Epithelial cell of prostate (primary cell): ENCODE measurements at places on chromosomes 1 and 21.

GRCh38 chr1:164754088-164754600, 195.2 kb downstream of the PBX1 start:
- no peak for DNase-seq

DNA sequence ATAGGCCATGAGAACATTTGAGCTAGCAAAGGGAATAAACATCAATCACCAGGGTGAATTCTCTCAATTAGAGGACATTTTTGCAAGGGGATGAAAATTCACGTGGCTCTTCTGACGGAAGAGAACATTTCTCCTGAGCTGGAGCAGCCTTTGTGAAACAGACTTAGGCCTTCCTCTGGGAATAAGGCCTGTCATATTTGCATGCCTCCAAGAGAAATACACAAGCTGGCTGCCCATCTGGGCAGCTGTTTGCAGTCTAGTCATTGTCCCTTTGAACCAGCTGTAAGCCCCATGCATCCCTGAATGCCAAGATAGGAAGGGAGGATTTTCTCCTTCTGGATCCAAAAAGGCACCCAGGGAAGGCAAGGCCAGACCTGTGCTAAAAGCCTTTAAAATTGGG, 5.5 kb downstream of the LEMD1 start:
- DNase-seq, result no peak

DNA sequence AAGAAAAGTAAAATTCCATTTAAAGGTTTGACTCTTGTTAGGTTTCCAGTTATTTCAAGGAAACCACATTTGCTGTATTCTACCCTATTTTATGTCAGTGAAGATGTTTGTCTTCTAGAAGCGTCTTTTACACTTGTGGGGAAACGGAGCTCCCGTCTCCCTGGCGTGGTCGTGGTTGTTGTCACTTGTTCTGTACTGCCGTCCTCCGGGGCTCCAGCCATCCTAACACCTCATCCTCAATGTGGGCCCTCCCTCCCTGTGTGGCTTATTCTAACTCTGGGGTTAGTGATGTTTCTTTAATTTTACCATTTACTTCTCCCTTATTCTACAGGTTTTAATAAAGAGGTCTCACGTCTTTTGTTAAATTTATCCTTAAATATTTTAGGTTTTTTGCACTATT, 52.7 kb upstream of the DIP2A start:
- DNase-seq, result no peak

GRCh38 chr1:201471772-201472171, 2.8 kb upstream of the PHLDA3 start:
- no peak for DNase-seq

- DNase-seq, result no peak
Measured at GRCh38 chr1:44076066-44076465, 42.6 kb upstream of the KLF17 start.

GRCh38 chr1:247825362-247825761, 1.4 kb upstream of the OR14A16 start:
- no peak for DNase-seq

DNA sequence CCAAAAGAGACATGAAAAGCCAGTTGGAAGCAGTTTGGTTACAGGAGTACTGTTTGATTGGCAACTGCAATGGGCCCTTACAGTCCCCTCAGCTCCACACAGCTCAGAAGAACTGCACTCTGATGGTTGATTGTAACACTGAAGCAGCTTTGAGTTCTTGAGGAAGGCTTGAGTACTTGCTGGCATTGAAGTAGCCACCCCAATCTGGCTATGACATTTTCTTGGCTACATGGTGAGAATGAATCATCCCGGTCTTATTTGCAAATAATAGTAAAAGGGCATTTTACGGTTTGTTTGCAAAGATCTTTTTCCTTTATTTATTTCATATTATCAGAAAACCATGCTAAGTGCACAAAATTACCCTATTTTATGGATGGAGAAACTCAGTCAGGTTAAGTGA, 159.7 kb upstream of the BEND5 start:
- no peak for DNase-seq

DNA sequence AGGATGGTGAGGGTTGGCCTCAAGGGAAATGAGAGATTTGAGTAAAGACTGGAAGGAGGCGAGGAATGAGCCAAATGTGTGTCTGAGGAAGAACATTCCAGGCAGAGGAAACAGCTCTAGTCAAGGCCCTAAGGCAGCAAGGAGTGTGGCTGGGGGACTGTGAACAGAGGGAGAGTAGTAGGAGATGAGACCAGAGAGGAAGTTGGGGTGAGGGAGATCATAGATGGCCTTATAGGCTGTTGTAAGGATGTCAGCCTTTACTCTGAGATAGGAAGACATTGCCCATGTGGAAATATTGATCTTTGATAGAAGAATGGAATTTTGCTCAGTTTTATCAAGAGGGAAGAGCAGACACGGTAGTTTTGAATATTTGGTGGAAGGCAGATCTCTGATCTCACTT, 55.2 kb upstream of the ARTN start:
- DNase-seq, result no peak

- DNase-seq, result no peak
Measured at GRCh38 chr1:172717722-172718465, 59.0 kb downstream of the FASLG start.

DNA sequence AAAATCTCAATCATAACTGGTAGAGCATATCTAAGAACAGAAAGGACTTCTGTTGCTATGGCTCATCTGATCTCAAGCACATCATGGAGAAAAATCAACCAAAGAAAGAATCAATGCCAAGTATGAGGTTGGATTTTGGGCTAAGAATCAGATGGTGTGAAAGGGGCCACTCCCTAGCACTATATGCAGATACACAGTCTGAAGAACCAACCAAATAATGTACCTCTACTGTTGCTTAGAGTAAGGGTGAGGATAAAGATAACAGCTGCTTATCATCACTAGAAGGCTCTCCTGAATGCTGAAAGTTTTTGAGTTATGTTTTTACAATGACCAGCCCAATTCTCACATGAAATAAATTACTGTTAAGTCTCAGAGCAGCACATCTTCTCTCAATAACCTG, 35.6 kb downstream of the ST7L start:
- DNase-seq, result no peak

GRCh38 chr1:99877568-99877967, 27.4 kb downstream of the AGL start:
- no peak for DNase-seq

GRCh38 chr1:225835856-225836255, 25.9 kb downstream of the EPHX1 start:
- DNase-seq, result no peak

GRCh38 chr1:32886828-32887414, 630 bp downstream of the HPCA start:
- DNase-seq, result no peak

- DNase-seq, result no peak
Measured at GRCh38 chr1:169877800-169878491, 15.8 kb downstream of the SCYL3 start.

DNA sequence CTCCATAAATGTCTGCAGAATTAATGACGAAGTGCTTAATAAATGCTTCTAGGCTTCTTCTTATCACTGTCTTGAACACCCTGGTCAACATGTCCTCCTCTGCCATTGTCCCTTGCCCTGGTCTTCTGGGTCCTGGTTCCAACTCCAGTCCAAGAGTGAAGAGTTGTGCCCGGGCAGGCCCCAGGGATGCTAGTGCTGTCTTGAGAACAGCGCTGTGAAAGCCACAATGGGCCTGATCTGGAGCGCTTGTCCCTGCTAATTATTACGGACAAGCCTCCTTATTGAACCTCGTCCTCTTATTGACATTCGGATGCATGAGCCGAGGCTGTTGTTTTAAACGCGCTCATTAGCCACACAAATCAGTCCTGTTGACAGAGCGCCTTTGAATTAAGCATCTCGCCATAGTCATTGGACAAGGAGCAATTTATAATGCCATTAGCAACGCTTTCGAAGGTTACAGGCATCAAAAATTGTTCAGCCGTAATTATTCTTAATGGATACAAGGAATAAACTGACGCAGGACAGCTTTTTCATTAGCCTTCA, 211.6 kb upstream of the POU3F1 start:
- DNase-seq, result no peak

- no peak for DNase-seq
Measured at GRCh38 chr1:157133426-157133825, 4.8 kb downstream of the ETV3 start.

GRCh38 chr21:27300770-27301169, 333.9 kb upstream of the ADAMTS5 start:
- DNase-seq, result no peak

DNA sequence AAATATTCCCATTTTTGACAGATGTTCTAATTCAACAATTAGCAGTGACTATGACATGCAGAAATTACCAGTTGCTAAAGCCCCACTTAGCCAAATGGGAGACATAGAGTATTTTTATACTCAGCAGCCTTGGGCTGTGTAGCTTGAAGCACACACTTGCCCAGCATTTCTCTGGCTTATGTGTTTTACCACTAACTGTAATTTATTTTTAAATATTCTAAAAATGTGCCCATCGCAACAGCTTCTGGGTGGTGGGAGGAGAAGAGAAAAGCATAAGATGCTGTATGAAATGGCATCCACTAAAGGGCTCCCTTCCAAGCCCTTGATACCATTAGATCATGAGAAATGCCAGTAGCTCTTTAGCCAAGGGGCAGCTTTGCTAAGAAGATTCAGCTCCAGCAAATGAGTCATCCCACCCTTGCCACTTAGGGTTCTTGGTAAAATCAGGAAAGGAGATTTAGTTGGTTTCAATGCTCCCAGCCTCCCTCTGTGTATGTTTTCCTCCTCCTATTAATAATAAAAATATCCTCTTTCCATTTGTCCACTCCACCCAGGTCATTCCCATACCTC, 462.7 kb upstream of the DEPDC1 start:
- no peak for DNase-seq

DNA sequence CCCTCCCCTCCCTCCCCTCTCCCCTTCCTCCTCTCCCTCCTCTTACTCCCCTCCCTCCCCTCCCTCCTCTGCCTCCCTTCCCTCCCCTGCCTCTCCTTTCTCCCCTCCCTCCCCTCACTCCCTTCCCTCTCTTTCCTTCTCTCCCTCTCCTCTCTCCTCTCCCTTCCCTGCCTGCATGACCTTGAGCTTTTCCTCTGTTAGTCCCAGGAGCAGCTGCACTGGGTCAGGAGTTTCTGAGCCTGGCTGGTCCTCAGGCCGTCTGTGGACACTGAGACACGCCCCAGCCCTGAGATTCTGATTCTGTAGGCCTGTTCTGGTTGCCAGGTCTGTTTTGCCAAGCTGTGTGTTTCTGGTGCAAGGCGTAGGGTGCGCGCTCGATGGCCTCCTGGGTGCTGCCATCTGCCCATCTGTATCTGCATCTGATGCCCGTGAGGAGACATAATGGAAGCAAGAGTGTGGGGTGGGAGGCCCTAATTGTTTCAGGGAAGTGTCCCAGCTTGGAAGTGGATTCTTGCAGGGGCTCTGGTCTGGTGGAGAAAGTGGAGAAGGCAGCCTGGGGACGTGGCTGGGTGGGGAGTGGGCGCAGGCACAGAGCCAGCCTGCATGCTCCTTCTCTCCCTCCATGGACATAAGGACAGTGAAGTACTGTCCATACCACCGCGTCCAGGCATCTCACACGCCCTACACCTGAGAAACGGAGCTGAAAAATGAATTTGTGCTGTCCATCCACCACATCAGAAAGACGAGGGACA, 97.2 kb downstream of the WDR4 start:
- no peak for DNase-seq

DNA sequence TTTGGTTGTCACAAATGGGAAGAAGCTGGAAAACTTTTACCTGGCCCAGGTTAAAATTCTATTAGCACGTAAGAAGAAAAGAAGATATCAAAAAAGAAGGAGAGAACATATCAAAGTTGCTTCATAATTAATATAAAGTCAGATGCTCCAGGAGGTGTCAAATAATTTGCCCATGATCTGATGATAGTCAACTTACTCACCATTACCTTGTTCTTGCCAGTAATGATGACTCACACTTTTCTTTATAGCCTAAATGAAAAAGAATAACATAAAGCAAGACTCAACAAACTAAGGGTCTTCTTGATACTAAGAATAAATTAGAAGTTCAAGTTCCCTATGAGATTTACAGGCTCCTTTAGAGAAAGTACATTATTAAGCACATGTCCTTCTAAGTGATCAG, 580.4 kb downstream of the TTLL7 start:
- DNase-seq, result no peak

DNA sequence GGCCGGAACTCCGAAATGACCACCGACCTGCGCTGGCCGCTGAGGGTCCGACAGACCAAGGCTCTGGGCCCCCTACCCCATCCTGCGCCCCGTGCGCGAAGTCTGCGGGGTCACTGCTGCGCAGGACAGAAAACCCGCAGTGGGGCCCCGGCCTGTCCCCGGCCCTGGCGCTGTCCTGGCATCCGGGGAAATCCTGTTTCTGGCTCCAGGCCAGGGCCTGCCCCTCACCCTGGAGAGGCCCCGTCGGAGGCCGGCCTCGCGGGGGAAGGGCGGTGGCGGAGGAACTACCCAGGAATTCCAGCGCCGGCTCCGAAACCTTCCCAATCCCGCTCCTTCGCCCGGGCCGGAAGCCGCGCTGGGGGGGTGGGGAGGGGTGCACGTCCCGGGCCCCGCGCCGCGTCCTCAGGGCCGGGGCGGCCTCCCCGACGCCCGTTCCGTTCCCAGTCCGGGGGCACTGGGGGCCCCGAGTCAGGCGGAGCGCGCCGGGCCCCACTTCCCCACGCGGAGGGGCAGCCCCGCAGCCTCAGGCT, 77.0 kb downstream of the MORN1 start:
- DNase-seq, result no peak

DNA sequence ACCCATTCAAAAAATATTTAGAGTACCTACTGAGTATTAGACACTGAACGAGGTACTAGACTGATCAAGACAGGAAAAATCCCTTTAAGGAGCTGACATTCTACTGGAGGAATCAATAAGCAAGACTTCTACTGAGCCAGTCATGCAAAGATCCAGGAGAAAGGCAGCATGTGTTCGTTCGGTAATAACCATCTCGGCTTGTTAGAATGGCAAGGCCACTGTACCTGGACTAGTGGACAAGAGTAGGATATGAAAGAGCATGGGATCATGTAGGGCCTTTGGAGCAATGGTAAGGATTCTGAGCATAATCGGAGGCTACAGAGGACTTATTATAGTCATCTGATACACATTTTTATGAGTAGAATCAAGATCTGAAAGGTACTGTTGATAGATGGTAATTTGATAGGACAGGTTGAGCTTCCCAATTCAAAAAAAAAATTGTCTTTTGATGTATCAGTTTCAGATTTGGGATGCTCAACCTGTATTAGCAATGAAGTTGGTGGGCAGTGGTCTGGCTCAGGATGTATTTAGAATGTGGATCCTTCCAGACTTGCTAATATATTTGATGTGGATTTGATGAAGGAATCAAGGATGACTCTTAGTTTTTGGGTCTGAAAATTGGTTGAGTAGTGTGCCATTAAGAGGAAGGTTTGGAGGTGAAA, 2.3 kb downstream of the COX20 start:
- DNase-seq, result no peak

GRCh38 chr1:8189931-8190483, 127.9 kb upstream of the SLC45A1 start:
- no peak for DNase-seq

DNA sequence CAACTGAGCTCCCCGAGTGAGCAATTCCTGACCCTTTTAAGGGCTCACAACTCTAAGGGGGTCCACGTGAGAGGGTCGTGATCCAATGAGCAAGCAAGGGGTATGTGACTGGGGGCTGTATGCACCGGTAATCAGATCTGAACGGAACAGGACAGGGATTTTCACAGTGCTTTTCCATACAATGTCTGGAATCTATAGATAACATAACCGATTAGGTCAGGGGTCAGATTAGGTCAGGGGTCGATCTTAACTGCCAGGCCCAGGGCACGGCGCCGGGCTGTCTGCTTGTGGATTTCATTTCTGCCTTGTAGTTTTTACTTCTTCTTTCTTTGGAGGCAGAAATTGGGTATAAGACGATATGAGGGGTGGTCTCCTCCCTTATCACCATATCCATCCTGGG, 30.7 kb upstream of the OPRD1 start:
- DNase-seq, result no peak

GRCh38 chr1:81414488-81415015, 386.2 kb upstream of the ADGRL2 start:
- DNase-seq, result no peak
